Breast epithelium (tissue), 4 donors: ENCODE measurements at places on chromosomes 7 and 10. TPM values are rescaled to one million over a fixed set of nuclear protein-coding genes. Genes with fewer than 3 reads are reported as not detected.

LIPJ gene
- 2.5 TPM for total RNA-seq

PRSS1 gene
- total RNA-seq: not detected

JAZF1 gene
- total RNA-seq: 10.5 TPM

GRCh38 chr10:123149568-123150270, 1.8 kb downstream of the HMX2 start:
- H3K36me3 ChIP-seq: no peaks in the 10 kb centered on the region
- no peak for DNase-seq
- H3K4me1 ChIP-seq: peaks cover 5% of the 10 kb centered on the region
- no peak overlapping the region for H3K27ac ChIP-seq
- H3K4me3 ChIP-seq: peak overlapping the region; percentile 36
- H3K27me3 ChIP-seq: peaks cover 88% of the 10 kb centered on the region

GRCh38 chr10:77513781-77514331, 123.8 kb downstream of the KCNMA1 start:
- H3K27me3 ChIP-seq: no peaks in the 10 kb centered on the region
- DNase-seq: no peak
- no peaks in the 10 kb centered on the region for H3K4me1 ChIP-seq
- H3K36me3 ChIP-seq: no peaks in the 10 kb centered on the region
- H3K4me3 ChIP-seq: no peak overlapping the region
- H3K27ac ChIP-seq: no peak overlapping the region

- no peak overlapping the region for H3K27ac ChIP-seq
- no peaks in the 10 kb centered on the region for H3K27me3 ChIP-seq
- H3K4me1 ChIP-seq: no peaks in the 10 kb centered on the region
- no peak for DNase-seq
- H3K36me3 ChIP-seq: no peaks in the 10 kb centered on the region
Observed at GRCh38 chr10:92213049-92213448, 77.8 kb downstream of the CPEB3 start.

DNA sequence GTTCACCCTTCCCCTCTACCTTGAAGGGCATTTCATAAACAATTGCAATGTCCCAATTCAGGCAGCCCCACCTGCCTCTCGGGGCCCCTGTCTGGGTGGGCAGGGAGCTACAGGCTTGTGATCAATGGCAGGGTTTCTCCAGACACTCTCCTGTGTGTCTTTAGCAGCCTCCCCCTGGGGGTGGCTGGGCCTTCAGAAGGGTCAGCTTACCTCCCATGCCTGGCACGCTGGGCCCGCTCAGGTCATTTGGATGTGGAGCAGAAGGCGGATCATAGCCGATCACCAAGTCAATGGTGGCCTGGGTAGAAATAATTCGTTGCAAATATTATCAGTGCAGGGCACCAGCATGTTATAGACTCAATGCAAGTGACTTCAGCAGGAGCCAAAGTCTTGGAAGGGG, 56.3 kb downstream of the MYOF start:
- no peak overlapping the region for H3K4me3 ChIP-seq
- no peaks in the 10 kb centered on the region for H3K4me1 ChIP-seq
- DNase-seq: no peak

GRCh38 chr7:90708841-90709317, 112.8 kb downstream of the CDK14 start:
- H3K27me3 ChIP-seq: no peaks in the 10 kb centered on the region
- H3K4me1 ChIP-seq: no peaks in the 10 kb centered on the region
- no peak overlapping the region for H3K4me3 ChIP-seq
- DNase-seq: no peak
- no peaks in the 10 kb centered on the region for H3K36me3 ChIP-seq
- no peak overlapping the region for H3K27ac ChIP-seq

DNA sequence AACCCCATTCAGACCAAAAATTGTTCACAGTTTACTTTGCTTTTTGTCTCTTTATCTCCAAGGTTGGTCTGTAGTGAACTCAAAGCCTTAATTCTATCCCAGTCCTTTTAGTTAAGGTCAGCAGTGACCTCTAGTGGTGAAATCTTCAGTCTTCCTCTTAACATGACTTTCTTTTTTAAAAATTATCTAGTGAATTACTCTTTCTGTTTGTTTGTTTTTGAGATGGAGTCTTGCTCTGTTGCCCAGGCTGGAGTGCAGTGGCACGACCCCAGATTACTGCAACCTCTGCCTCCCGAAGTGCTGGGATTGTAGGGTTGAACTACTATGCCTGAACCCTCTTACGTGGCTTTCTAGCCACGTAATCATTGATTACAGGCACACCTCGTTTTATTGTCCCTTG, 25.0 kb downstream of the ZNF487 start:
- H3K36me3 ChIP-seq: no peaks in the 10 kb centered on the region
- H3K27ac ChIP-seq: no peak overlapping the region
- H3K4me1 ChIP-seq: no peaks in the 10 kb centered on the region
- DNase-seq: no peak
- H3K4me3 ChIP-seq: no peak overlapping the region

GRCh38 chr10:100896876-100897461, 15.8 kb upstream of the SLF2 start:
- H3K4me3 ChIP-seq: no peak overlapping the region
- peaks cover 3% of the 10 kb centered on the region for H3K27me3 ChIP-seq
- DNase-seq: no peak
- no peaks in the 10 kb centered on the region for H3K36me3 ChIP-seq
- H3K27ac ChIP-seq: no peak overlapping the region

DNA sequence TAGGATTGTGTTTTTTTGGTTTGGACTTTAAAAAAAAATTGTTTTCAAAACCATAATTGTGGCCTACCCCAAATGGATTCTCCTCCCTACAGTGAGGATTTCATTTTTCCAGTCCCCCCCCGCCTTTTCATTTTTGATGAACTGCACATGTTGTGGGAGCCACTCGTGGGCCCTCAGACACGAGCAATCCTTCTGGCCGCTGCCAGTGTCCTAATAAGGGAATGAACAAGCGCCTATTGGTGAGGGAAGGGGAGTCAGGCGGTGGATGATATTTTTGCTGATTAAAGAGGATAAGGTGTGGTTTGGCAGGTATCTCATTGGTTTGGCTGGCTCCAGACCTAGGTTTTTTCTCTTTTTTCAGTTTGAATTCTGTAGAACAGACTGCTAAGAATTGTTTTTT, 78.7 kb upstream of the AGBL3 start:
- peaks cover 7% of the 10 kb centered on the region for H3K4me1 ChIP-seq
- H3K4me3 ChIP-seq: no peak overlapping the region
- peak overlapping the region; percentile 87 for H3K27ac ChIP-seq
- H3K36me3 ChIP-seq: no peaks in the 10 kb centered on the region
- peak; percentile 83 for DNase-seq

DNA sequence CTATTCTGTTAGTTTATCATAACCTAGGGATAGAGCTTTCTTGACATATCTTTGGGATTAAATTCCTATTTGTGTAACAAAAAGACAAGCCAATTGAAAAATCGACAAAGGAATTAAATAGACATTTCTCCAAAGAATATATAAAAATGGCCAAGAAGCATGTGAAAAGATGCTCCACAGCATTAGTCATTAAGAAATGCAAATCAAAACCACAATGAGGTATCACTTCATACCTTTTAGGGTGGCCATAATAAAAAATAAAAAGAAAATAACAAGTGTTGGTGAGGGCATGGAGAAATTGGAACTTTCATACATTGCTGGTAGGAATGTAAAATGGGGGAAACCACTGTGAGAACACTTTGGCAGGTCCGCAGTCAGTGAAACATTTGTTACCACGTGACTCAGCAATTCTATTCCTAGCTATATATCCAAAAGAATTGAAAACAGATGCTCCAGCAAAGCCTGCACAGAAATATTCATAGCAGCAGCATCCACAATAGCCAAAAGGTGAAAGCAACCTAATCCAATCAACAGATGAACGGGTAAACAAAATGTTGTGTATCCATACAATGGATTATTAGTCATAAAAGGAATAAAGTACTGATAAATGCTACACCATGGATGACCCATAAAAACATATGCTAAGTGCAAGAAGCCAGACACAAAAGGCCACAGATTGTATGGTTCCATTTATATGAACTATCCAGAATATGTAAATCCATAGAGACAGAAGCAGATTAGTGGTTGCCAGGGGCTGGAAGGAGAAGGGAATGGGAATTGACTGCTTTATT, 20.5 kb downstream of the SPAG6 start:
- no peaks in the 10 kb centered on the region for H3K27me3 ChIP-seq
- no peaks in the 10 kb centered on the region for H3K4me1 ChIP-seq
- no peak for DNase-seq
- H3K4me3 ChIP-seq: no peak overlapping the region
- H3K27ac ChIP-seq: no peak overlapping the region
